ENCODE measurements at places on chromosomes 3 and 15. TPM values are rescaled to one million over a fixed set of nuclear protein-coding genes. Genes with fewer than 3 reads are reported as not detected.

ADAMTS7 gene
- total RNA-seq, result 4.9 TPM

CIP2A gene
- total RNA-seq, result 11.8 TPM

LINGO1 gene
- 1.5 TPM for total RNA-seq

DNA sequence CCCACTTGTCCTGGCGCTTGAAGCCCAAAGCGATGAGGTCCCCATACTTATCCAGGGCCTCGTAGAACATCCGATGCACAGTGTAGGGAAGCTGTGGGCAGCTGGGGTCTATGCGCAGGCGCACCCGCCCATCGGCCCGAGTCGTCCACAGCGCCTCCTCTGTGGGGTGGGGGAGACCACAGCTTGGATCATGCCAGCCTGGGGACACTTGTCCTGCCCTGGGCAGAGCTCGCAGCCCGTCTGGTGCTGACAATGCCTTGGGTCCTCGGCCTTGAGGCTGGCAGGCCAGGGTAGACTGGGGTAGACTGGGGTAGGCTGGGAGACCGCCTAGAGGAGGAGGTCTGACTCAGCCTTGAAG lies 39.8 kb downstream of the ACSBG1 start:
- no peak for DNase-seq

MORC1 gene
- total RNA-seq, result not detected

All from muscle of leg (tissue), 16 donors.